ENCODE measurements at places on chromosomes 5 and 9.

- H3K4me1 ChIP-seq: no peaks in the 10 kb centered on the region
- no peak for DNase-seq
- H3K4me3 ChIP-seq: no peak overlapping the region
- H3K36me3 ChIP-seq: no peaks in the 10 kb centered on the region
- H3K27me3 ChIP-seq: peaks cover 17% of the 10 kb centered on the region
Observed at GRCh38 chr5:176869501-176870109, 29.5 kb downstream of the HK3 start.

GRCh38 chr9:37053684-37054362, 19.8 kb upstream of the PAX5 start:
- H3K36me3 ChIP-seq: no peaks in the 10 kb centered on the region
- H3K27ac ChIP-seq: no peak overlapping the region
- H3K4me3 ChIP-seq: no peak overlapping the region
- H3K4me1 ChIP-seq: no peaks in the 10 kb centered on the region

GRCh38 chr9:90998573-90998972, 197.0 kb downstream of the SYK start:
- no peak for DNase-seq
- H3K27ac ChIP-seq: no peak overlapping the region
- H3K4me3 ChIP-seq: no peak overlapping the region
- no peaks in the 10 kb centered on the region for H3K4me1 ChIP-seq

DNA sequence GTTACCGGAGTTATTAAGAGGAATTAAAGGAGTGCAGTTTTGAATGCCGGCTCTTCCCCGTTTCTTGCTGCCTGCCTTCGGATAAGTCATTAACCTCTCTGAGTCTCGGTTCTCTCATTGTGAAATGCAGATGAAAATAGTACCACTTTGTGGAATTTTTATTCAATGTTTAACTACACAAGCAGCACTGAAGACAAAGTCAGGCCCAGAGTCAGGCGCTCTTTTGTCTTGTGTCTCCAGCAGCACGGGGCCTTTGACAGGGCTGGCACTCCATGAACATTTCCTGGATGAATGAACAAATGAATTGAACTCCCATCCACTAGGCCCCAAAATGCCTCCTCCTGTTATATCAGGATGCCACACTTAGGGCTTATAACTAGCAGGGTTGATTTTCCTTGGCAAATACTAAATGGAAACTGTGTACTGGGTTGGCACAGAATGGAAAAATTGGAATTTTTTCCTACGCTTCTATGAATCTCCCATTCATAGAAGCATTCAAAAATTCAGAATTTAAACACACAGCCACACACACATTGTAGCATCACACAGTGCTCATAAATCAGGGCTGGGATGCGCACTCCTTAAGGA, 332.8 kb downstream of the MLLT3 start:
- no peak for DNase-seq
- H3K27ac ChIP-seq: no peak overlapping the region
- H3K27me3 ChIP-seq: no peaks in the 10 kb centered on the region
- no peaks in the 10 kb centered on the region for H3K36me3 ChIP-seq

DNA sequence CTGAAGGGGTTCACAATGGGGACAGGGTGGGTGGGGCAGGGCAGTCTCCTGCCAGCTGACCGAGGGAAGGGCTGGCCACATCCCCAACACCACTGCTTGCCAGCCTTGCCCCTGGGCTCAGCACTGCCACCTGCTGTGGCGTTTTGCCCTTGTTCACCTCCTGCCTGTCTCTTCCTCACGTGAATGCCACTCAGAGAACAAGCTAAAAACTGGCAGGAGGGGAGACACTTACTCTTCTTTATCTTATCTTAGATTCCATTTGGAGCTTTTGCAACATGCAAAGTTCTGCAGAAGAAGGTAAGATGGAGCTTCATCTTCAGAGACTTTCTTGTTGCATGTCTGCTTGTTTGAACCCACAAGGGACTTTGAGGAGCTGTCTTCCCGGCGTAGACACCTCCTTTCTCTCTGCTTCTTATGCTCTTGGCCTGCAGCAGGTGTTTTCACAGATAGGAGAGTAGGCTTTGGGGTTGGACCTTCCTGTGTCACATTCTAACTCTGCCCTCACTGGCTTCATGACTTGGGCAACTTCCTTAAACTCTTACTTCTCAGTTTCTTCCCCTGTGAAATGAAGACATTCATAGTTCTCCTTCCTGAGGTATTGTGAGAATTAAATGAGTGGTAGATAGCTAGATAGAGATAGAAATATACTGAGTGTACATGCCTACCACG, 4.1 kb downstream of the LRSAM1 start:
- no peak for DNase-seq
- H3K27ac ChIP-seq: no peak overlapping the region
- H3K36me3 ChIP-seq: peaks cover 5% of the 10 kb centered on the region
- peaks cover 11% of the 10 kb centered on the region for H3K4me1 ChIP-seq

GRCh38 chr9:128244837-128245231, 31.0 kb downstream of the GOLGA2 start:
- H3K4me1 ChIP-seq: peaks cover 4% of the 10 kb centered on the region
- no peak overlapping the region for H3K27ac ChIP-seq
- peaks cover 6% of the 10 kb centered on the region for H3K27me3 ChIP-seq
- H3K36me3 ChIP-seq: no peaks in the 10 kb centered on the region
- DNase-seq: no peak

DNA sequence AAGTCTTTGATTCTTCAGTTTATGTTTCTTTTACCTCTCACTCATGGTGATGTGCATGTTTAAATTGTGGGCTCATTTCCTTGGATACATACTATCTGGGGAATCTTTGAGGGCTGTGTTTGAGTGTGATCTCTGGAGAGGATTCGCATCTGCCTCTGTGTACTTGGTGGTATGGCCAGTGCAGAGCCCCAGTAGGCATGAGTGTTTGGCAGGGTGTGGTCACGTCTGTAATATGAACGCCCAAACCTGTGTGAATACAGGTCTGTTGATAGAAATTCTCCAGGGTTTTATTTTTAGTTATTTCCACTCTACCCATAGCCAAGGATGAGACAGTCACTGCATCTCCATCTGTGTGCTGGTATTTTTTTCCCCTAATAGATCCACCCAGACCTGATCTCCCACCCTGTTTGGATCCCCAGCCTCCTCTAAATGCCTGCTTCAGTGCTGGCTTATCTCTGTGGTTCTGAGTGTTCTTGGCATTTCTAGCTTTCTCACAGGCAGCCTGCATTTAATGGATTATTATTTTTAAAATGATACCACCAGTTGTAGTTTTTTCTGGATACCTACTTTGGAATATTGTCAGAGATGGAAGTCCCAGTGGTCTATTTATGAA, 37.5 kb downstream of the TJP2 start:
- H3K4me1 ChIP-seq: no peaks in the 10 kb centered on the region
- no peaks in the 10 kb centered on the region for H3K36me3 ChIP-seq
- H3K4me3 ChIP-seq: no peak overlapping the region

GRCh38 chr5:72988769-72989168, 32.9 kb downstream of the FCHO2 start:
- H3K27ac ChIP-seq: no peak overlapping the region
- H3K27me3 ChIP-seq: peaks cover 4% of the 10 kb centered on the region
- no peaks in the 10 kb centered on the region for H3K36me3 ChIP-seq
- H3K4me3 ChIP-seq: no peak overlapping the region
- H3K4me1 ChIP-seq: no peaks in the 10 kb centered on the region

- no peak overlapping the region for H3K4me3 ChIP-seq
- peaks cover 5% of the 10 kb centered on the region for H3K4me1 ChIP-seq
- H3K27ac ChIP-seq: no peak overlapping the region
- no peak for DNase-seq
- no peaks in the 10 kb centered on the region for H3K27me3 ChIP-seq
Observed at GRCh38 chr9:91246846-91247245, 114.9 kb downstream of the AUH start.

GRCh38 chr5:138898299-138898698, 23.2 kb upstream of the LRRTM2 start:
- H3K4me1 ChIP-seq: no peaks in the 10 kb centered on the region
- H3K4me3 ChIP-seq: no peak overlapping the region
- no peaks in the 10 kb centered on the region for H3K36me3 ChIP-seq

GRCh38 chr5:115098041-115098702, 71.5 kb downstream of the TRIM36 start:
- no peak for DNase-seq
- no peaks in the 10 kb centered on the region for H3K36me3 ChIP-seq
- H3K4me1 ChIP-seq: no peaks in the 10 kb centered on the region
- no peak overlapping the region for H3K27ac ChIP-seq

DNA sequence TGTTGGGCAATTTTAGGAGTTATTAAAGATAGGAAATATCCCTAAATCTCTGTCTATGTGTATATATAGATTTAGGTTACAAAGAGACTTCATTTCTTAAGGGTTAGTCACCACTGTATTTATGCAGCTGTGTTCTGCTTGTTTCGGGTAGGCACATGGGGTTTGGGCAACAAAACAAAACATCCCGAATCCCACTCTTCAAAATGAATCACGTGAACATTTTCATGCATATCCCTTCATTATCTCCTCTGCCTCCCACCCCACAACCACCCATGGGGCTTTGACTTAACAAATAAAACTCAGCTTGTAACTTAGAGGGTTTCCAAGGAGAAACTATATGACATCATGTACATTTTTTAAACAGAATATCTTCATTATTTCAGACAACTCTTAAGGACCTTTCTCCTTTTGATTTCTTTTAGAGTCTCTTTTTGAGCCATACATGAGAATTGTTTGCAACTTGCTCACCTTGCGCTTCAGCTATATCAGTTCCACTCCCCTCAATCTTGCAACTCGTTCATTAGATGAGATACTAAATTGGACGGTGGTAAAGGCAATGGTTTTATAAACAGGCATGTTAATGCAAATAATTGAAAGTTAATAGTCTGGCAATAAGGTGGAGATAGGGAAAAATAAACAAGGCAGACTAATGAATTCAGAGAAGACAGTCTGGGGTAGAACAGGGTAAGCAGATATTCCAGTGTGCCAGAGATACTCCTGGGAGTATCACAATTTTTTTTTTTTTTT, 136.7 kb downstream of the CD180 start:
- H3K27me3 ChIP-seq: no peaks in the 10 kb centered on the region
- no peak overlapping the region for H3K27ac ChIP-seq
- no peaks in the 10 kb centered on the region for H3K36me3 ChIP-seq
- no peaks in the 10 kb centered on the region for H3K4me1 ChIP-seq

DNA sequence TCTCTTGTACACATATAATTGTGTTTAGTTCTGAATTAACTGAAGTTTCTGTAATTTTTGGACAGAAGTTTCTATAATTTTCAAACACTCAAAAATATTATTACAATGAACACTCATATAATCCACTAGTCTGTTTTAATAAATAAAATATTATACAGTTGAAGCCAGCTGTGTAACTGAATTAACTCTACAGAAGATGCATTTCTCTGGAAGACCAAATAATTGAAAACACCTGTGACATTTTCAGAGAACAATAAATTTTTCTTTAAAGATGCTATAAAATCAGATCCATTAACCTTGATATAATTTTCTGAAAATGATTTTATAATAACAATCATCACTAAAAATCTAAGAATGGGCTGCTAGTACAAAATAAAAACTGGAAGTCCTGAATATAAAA, 14.7 kb downstream of the NADK2 start:
- H3K36me3 ChIP-seq: peaks cover 7% of the 10 kb centered on the region
- no peak overlapping the region for H3K27ac ChIP-seq
- H3K4me3 ChIP-seq: no peak overlapping the region
- no peaks in the 10 kb centered on the region for H3K27me3 ChIP-seq
- H3K4me1 ChIP-seq: no peaks in the 10 kb centered on the region

DNA sequence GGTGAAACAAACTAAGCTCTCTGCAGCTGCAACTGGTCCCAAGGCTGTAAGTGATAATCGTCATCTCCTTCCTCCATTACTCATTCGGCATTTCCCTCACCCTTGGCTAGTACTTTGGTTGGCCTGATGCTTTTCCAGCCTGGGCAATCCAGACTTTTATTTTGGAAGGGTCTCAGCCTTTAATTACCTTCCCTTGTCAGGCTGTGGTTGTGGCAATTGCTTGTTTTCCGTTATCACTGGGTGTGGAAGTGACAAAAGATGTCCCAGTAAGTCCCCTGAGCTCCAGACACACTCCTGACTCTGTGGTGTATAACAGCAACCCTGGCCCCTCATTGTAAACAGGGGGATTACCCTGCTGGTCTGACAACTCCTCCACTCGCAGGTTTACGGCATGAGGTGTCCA, 6.3 kb upstream of the FAF2 start:
- no peak for DNase-seq
- H3K27ac ChIP-seq: no peak overlapping the region
- H3K36me3 ChIP-seq: no peaks in the 10 kb centered on the region
- H3K4me3 ChIP-seq: no peak overlapping the region
- no peaks in the 10 kb centered on the region for H3K27me3 ChIP-seq
- H3K4me1 ChIP-seq: peaks cover 6% of the 10 kb centered on the region

DNA sequence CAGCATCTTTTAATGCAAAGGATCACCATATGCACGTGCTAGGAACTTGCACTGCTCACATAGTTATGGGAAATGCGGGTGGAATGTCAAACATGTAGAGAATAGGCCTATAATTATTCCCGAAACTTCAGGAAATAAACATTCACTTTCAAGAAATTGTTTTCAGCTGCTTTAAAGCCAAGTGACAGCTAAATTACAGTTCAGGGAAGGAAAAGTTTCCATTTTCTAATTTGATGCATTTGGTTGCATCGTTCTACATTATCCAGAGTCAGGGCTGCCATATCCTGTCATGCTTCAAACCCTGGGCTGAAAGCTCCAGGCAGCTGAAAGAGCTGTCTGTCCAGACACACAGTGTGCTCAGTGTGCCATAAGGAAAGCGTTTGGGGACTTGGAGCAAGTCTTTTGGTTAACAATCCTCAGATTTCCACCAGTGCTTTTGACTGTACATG, 518.1 kb downstream of the CSNK1G3 start:
- H3K27ac ChIP-seq: no peak overlapping the region
- DNase-seq: no peak
- no peak overlapping the region for H3K4me3 ChIP-seq
- H3K4me1 ChIP-seq: no peaks in the 10 kb centered on the region

DNA sequence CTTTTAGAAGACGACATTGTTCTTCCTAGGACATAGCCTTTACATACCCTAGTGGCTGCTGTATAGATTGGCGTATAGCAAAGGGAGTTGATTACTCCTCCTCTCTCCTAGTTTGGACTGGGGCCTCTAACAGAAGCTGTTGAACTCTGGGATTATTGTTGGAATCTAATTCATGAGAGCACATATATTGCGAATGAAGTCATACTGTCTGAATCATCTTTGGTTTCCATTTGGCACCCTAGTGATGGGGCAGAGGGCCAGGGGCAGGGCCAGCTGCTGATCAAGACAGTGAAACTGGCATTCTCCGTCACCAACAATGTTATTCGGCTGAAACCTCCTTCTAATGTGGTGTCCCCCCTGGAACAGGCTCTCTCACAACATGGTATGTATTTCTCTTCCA, 40.3 kb downstream of the NUP188 start:
- no peaks in the 10 kb centered on the region for H3K4me1 ChIP-seq
- H3K27me3 ChIP-seq: no peaks in the 10 kb centered on the region
- no peak for DNase-seq
- H3K36me3 ChIP-seq: peaks cover 46% of the 10 kb centered on the region

GRCh38 chr5:174355208-174355612, 309.7 kb downstream of the NSG2 start:
- H3K27me3 ChIP-seq: no peaks in the 10 kb centered on the region
- no peak overlapping the region for H3K4me3 ChIP-seq
- H3K36me3 ChIP-seq: no peaks in the 10 kb centered on the region
- H3K27ac ChIP-seq: no peak overlapping the region
- no peaks in the 10 kb centered on the region for H3K4me1 ChIP-seq
- no peak for DNase-seq

- DNase-seq: no peak
- H3K4me3 ChIP-seq: no peak overlapping the region
- H3K27ac ChIP-seq: no peak overlapping the region
- peaks cover 25% of the 10 kb centered on the region for H3K4me1 ChIP-seq
- no peaks in the 10 kb centered on the region for H3K36me3 ChIP-seq
Observed at GRCh38 chr9:133709015-133709611, 29.0 kb downstream of the SARDH start.

Measured in CD8-positive, alpha-beta memory T cell (primary cell).